ENCODE measurements at places on chromosomes 16 and 17.

DNA sequence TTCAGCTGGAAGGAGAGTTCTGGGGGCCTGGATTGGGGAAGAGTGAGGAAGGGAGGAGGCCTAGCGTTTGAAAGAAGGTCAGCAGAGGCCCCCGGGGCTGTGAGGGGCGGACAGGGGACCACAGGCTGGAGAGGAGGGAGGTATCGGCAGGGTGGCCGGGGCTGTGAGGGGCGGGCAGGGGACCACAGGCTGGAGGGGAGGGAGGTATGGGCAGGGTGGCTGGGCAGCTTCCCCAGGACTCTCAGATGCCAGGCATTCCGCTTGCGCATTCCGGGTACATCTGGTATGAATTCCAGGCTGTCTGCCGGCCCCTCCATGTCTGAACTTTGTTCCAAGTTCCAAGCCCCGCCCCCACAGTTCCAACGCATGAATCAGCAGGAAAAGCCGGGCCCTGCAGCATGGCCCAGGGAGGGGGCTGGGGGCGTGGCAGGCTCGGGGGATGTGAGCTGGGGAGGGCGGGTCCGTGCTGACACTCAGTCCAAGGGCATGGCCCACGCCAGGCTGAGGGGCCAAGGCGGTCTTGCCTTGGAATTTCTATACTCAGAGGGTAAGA lies 4.3 kb upstream of the TLCD2 start:
- DNase-seq, result peak; percentile 94

DNA sequence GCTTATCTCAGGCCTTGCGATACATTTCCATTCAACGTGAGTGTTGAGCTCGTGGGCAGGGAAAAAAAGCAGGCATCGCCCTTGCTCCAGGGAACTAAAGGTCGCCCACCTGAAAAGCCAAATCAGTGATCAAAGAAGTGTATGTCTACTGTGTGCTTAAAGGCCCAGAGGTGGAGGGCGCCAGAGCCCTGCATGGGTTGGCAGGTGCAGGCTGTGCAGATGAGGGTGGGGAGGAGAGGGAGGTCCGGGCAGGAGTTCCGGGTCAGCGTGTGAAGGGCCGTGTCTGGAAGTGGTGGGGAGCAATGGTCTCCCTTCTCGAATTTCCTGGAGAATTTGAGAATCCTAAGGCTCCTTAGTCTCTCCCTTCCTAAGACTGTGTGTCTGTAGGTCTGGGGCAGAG lies 7.2 kb downstream of the ADAM11 start:
- DNase-seq, result no peak

GRCh38 chr16:89536371-89536770 lies 24.1 kb upstream of the RPL13 start:
- DNase-seq, result no peak

DNA sequence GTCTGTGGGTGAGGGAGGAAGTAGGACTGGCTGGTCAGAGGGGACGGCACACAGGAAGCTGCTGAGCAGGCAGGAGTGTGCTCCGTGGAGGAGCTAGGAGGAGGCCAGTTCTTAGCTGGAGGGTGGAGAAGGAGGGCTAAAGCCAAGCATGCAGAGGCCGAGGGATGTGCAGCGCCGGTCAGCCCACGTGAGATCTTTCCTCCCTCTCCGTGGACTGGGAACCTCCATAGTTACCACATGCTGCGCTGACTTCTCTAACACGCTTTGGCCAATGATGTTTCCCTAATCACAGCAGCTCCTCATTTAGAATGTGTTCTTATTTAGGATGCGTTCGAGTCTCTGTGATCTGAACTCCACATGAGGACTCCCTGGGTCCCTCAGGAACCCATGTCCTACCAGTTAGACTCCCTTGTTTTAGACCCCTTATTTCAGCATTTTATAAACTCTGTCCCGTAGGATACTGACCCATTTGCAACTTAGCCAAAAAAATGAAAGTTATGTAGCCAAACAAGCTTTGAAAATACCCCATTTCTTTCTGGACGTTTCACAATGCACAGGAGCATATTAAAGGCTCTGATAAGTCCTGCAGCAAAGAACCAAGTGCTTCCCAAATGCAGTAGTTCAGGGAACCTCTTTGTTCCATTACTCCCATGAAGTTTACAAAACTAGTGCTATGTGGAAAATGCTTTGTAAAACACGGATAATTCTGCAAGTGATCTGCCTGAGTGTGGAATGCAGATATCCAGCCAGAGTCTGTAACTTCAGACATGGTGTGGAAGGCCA lies 51.4 kb downstream of the IRF8 start:
- no peak for DNase-seq

GRCh38 chr17:36533935-36534839 lies 481 bp downstream of the MYO19 start:
- DNase-seq, result no peak

GRCh38 chr17:61453566-61454380 lies 1.6 kb downstream of the TBX4 start:
- DNase-seq, result no peak

DNA sequence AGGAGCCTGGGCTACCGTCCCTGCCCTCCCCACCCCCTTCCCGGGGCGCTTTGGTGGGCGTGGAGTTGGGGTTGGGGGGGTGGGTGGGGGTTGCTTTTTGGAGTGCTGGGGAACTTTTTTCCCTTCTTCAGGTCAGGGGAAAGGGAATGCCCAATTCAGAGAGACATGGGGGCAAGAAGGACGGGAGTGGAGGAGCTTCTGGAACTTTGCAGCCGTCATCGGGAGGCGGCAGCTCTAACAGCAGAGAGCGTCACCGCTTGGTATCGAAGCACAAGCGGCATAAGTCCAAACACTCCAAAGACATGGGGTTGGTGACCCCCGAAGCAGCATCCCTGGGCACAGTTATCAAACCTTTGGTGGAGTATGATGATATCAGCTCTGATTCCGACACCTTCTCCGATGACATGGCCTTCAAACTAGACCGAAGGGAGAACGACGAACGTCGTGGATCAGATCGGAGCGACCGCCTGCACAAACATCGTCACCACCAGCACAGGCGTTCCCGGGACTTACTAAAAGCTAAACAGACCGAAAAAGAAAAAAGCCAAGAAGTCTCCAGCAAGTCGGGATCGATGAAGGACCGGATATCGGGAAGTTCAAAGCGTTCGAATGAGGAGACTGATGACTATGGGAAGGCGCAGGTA lies 762 bp downstream of the CDK12 start:
- DNase-seq, result no peak

GRCh38 chr17:12256380-12256995 lies 235.8 kb downstream of the MAP2K4 start:
- peak; percentile 43 for DNase-seq

DNA sequence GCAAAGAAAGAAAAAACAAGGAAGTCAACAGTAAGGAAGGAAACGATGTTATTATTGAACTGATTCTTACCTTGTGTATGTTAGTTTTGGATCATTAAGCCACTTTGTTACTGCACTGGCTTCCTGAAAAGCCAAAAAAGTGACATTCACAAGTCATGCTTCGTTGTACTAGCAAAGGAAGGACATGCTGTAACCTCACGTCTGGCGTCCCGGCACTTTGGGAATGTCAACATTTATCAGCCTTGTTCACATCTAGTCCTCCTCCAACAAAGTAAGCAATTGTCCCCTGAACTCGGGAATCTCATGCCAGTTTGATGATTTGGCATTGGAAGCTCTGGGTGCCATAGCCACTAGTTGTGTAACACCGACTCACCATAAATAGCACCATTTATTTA lies 731 bp upstream of the MKS1 start:
- DNase-seq, result no peak

GRCh38 chr17:9259419-9259818 lies 238.1 kb downstream of the NTN1 start:
- DNase-seq, result no peak

- no peak for DNase-seq
These were observed 557 bp upstream of the CX3CL1 start for GRCh38 chr16:57371494-57372371.

- peak; percentile 38 for DNase-seq
These were observed 17.2 kb upstream of the ALOX15 start for GRCh38 chr17:4658478-4659305.

Measured in AG09309 (cell line).